ENCODE measurements at places on chromosomes 4 and X.

DNA sequence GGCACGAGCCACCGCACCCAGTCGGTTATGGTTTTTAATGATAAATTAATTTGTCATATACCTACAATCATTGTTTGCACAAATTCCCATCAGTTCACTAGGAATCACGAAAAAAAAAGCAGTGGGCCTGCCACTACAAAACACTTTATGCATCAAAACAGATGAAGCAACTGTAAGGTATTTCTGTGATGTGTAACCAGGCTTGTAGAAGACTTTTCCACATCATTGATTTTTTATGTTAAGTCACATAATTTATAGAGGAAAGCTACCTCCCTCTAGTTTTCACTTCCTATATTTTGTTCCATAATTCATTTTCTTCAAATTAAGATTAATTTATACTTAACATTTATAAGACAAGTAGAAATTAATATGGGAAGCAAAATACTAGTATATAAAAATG is 6.7 kb upstream of the FAM200B start:
- no peak for DNase-seq

DNA sequence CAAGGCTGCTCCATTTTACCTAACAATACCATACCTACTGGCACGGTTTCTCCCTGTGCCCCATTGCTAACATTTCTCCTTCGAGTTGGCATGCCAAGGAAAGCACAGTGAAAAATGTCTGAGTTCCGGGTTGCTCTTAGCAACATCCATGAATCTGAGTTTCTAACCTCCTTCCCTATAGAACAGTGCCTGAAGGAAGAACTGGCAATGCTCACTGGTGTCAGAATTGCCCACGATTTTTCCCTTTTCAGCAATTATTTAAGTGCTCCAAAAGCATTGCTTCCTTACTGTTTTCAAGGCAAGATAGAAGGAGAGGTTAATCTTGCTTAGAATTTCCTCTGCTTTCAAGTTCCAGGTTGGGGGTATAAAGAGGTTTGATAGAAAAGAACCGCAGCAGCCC is 75.1 kb downstream of the SORBS2 start:
- DNase-seq = no peak

DNA sequence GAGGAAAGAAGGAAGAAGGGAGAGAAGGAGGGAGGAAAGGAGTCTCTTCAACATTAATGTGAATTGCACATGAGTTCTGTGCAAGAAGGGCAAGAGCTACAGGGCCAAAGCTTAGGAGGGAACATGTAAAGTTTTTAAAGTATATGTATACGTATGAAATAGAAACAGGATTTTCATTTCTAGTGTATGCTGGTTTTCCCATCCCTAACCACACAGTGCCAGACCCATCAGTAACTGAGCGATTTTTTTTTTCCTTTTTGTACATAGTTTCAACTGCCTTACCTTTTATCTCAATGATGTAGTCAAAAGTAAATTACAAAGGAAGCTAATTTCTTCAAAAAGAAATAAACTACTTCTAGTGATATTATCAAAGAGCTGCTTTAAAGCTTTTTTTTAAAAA is 157.6 kb downstream of the SH3KBP1 start:
- DNase-seq = no peak

- no peak for DNase-seq
Measured at GRCh38 chrX:53438174-53438831, 4.1 kb upstream of the HSD17B10 start.

GRCh38 chrX:73944563-73944908 is 359.4 kb upstream of the ZCCHC13 start:
- peak; percentile 32 for DNase-seq

DNA sequence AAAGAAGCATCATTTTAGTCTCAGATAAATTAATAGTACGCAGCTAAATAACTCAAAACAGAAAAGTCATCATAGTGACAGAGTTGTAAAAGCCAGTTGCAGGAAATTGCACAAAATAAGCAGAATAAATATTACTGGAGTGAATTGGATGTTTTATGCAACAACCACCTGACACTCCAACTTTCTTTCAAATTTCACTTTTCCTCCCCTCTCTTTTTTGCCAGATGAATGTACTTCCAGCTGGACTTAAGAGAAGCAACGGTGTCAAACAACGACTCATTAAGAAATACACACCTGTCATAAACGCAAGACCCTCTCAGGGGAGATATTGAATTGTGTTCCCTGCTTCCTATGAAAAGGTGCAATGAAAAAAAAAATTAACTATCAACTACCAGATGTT is 120.2 kb upstream of the HCCS start:
- no peak for DNase-seq

All from RKO (cell line).